Caki2 (cell line): ENCODE measurements at places on chromosomes 4 and X. TPM values are rescaled to one million over a fixed set of nuclear protein-coding genes. Genes with fewer than 3 reads are reported as not detected.

DNA sequence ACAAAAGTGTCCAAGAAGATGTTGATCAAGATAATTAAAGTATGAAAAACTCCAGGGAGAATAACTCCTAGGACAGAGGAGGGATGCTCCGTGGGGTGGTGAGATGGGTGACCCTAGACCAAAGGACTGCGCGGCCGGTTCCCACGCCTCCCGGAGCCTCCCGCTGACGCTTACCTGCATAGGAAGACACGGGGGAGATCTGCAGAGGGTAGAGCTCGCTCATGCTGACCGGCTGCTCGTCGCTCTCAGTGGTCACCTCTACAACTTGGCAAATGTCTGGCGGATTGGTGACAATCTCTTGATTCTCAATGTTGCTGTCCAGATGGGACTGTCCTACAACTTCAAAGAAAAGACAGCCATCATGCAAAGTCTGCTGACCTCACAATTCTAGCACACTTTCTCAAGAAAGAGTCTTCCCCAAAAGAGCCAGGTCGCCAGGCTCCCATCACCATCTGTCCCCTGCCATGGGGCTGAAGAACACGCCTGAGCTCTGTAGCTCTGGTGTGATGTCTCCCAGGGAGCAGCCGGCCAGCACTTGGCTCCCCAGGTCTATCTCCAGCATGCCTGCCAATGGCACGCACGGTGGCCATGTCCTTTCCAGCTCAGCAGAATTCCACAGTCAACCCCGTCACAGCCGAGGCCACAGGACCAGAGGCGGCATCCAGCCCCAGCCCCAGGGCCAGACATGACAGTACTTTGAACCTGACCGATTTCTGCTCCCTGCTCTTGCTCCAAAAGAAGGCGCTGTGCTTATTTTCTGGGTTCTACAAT lies 75.4 kb downstream of the IRF2 start:
- no peak for DNase-seq

CCSER1 gene
- 0.98 and 2.3 TPM in 2 replicates for total RNA-seq

DNA sequence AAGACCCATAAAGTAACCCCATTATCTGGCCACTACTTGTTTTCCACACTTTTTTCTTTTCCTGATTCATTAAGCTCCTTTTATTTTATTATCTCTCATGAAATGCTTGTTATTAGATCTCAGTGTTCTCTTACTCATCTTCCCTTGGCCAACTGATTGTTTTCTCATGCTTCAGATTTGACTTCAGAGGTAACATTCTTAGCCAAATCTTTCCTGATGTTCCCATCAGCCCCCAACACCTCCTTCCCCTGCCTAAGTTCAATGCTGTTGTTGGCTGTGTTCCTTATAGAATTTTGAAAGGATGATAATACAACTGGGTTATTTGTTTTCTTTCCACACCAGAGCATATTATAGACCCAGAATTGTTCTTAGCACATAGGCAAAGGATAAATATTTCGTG lies 75.6 kb downstream of the BMPR1B start:
- DNase-seq: no peak

- no peak for DNase-seq
Observed at GRCh38 chrX:13467243-13467642, 102.2 kb upstream of the EGFL6 start.

TSPAN5 gene
- total RNA-seq: 1.1 and 4.5 TPM in 2 replicates

IL9R gene
- not detected in 2 replicates for total RNA-seq

- peak; percentile 70 for DNase-seq
Observed at GRCh38 chr4:74793757-74794381, 454 bp downstream of the BTC start.

CORIN gene
- total RNA-seq: 0.20 TPM in 1 of 2 replicates, not detected in the other

- peak; percentile 19 for DNase-seq
Observed at GRCh38 chr4:158856852-158857251, 88.0 kb downstream of the FNIP2 start.

DNA sequence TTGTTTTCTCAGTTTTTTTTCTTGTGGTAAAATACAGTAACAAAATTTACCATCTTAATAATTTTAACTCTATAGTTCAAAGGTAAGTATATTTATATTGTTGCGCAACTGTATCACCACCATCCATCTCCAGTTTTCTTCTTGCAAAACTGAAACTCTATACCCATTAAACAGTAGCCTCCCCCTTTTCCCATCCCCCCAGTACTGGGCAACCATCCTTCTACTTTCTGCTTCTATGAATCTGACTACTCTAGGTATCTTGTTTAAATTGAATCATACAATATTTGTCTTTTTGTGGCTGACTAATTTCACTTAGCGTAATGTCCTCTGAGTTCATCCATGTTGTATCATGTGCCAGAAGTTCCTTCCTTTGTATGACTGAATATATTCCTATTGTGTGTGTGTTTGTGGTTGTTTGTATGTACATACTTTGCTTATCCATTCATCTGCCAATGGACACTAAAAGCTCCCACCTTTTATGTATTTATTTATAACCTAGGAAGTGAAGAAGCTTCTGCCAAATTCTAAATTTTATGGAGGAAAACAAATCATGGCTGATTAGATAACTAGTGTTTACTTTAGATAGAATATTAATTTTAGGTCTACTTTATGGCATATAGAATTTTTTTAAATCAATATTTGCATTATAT lies 10.0 kb downstream of the ABHD18 start:
- no peak for DNase-seq

GRCh38 chr4:41256131-41256739 lies 493 bp upstream of the UCHL1 start:
- DNase-seq: no peak

DNA sequence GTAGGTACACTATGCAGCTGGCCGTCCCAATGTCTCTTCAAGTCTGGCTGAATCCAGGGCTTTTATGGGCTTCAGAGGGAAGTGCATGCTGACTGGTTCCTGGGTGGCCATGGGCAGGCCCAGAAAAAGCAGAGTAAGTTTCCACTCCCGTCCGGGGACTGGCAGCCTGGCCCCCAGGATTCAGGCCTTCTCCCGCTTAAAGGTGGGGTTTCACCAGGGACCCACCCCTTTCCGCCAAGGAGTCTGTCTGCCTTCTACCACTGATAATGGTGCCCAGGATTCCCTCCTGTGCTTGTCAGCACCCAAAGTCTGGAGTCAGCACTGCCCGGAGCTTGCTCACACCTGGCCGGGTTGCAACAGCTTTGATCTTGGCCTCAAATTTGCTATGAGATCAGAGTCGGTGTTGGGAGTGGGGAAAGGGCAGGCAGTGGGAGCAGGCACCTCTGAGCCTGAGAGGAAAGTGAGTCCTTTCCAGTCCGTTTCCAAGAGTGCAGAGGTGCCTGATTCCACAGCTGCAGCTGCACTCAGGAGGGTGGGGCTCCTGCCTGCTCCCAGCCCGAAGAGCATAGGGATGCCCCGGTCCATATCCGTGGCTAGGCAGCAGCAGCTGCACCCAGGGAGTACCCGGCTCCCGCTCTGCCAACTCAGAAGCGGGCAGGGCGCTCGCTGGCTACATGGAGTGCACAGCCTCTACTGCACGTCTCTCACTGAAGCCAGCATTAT lies 1344.3 kb upstream of the ADGRL3 start:
- no peak for DNase-seq

ADRA2C gene
- total RNA-seq: 17.6 and 27.3 TPM in 2 replicates

DNA sequence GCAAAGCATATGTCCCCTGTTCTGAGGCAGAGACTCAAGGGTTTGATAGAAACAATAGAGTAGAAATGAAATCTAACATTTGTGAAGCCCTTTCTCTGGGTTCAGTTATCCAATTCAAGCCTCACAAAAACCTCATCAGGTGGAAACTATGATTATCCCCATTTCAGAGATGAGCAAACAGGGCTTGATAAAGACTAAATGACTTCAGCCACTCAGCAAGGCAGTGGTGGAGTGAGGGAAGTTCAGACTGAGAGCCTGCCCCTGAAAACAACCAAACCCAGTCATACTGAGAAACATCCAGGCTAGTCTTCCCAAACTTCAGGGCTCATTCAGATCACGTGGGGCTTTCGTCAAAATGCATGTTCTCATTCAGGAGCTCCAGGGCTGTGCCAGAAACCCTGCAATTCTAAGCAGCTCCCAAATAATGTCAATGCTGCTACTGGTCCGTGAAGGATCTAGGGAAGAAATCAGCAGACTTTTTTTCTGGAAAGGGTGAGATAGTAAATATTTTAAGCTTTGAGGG lies 109.6 kb upstream of the KIT start:
- no peak for DNase-seq

PLXNB3 gene
- 1.7 and 2.5 TPM in 2 replicates for total RNA-seq

DNA sequence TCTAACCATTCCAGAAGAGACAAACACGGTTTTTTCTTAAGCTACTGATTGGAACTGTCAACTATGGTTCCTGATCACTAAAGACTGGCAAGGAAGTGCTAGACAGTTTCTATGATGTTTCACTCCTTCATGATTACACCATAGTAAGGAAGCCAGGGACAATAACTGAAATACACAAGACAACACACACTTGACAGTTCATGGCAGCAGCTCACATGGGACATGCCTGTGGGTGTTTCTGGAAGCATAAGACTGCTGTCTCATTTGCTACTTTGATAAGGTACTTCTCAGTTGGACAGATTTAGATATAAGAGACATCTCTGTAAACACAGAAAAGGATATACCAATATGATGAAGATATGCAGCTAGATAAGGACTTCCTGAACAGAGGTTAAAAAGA lies 8.3 kb upstream of the IRAK1 start:
- DNase-seq: no peak

GRCh38 chr4:10575414-10575813 lies 109.2 kb downstream of the CLNK start:
- DNase-seq: no peak

DNA sequence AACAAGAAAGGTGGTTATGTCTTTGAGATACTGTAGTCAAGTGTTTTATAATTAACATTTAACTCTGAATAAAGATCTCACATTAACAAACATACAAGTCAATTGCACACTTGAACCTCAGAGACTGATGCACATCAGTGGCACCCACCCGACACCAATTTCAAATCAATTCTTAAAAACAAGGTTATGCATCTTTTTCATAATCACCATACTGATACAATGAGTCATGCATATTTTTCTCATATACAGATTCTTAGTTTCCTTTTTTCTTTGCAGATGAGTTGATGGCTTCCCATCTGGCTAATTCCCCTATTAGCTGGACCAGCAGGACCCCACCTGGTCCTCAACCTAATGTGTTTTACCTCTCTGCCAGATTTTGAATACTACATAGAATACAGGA lies 136.2 kb upstream of the RPL34 start:
- DNase-seq: no peak

UGT8 gene
- total RNA-seq: 5.8 and 17.6 TPM in 2 replicates

DNA sequence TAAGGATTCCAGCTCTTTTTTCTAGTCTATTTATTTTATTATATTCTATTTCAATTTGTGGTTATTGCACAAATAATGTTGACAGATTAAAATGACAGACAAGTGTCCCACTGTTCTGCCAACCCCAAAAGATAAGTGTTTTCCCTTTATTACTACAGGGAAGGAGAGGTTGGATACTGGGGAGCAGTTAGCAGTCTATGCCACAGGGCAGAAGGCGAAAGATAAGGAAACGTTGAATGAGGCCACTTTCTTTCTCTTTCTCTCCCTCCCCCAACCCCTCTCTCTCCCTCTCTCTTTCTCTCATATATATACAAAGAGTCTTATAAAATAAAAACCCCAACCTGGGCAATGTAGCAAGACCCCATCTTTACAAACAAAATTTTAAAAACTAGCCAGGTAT lies 31.6 kb downstream of the SLC9A6 start:
- DNase-seq: no peak

DNA sequence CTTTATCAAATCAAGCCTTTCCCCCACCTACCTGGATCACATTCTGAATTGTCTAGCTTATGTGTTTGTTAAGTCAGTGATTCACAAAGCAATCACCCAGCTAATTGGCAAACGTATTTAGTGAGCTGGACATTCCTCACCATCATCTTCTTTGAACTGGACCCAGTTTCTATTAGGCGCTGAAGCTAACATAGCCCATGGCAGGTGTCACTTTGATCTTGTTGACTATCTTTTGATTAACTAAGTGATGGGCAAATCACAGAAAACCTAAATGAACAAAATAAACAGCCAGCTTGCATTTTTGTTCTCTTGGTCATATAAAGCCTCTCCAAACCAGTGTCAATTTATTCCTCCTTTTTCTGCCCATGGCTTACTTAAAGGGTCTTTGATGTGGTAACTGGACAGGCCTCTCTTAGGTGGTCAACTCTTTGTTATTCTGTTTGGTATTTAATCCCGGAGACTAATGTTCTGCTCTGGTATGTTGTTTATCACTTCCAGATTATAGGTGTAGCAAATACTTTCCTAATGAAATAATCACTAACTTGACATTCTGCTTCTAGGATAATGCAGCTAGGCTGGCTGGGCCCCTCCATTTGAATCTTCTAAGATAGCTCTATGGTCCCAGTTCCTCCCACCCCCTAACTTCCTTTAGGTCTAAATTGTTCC lies 105.3 kb upstream of the SMIM10 start:
- no peak for DNase-seq

GRCh38 chr4:183637461-183637860 lies 21.5 kb downstream of the RWDD4 start:
- DNase-seq: peak; percentile 33

- no peak for DNase-seq
Observed at GRCh38 chrX:150731795-150732194, 38.6 kb downstream of the MTMR1 start.

AREG gene
- total RNA-seq: 20.6 and 30.6 TPM in 2 replicates

- DNase-seq: no peak
Observed at GRCh38 chr4:121829511-121829910, 5.8 kb upstream of the CCNA2 start.

DNA sequence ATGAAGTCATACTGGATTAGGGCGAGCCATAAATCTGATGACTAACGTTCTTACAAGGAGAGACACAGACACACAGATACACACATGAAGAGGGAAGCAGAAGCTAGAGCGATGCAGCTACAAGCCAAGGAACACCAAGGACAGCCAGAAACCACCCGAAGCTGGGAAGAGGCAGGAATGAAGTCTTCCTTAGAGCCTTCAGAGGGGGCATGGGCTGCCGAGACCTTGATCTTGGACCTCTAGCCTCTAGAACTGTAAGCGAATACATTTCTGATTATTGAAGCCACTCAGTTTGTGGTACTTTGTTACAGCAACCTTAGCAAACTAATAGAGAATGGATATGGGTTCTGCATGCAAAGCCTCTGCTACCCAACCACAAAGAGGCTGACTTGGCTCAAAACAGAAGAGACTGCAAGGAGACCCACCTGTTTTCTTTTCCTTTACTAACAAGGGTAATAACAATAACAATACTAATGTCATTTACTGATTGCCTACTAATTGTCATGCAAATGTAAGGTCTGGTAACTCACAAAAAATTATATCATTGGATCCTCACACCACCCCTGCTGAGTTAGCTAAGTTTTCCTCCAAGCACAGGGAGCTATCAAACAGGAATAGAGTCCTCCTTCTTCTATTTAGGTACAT lies 10.1 kb upstream of the LDB2 start:
- DNase-seq: no peak

GRCh38 chrX:18856645-18856997 lies 127.3 kb downstream of the PHKA2 start:
- no peak for DNase-seq
